ENCODE measurements at places on chromosomes 12 and 14. TPM values are rescaled to one million over a fixed set of nuclear protein-coding genes. Genes with fewer than 3 reads are reported as not detected.

The TAS2R8 gene
- total RNA-seq, result not detected

The LRRC10 gene
- not detected for total RNA-seq

The TOMM20L gene
- not detected for total RNA-seq

The IL31 gene
- total RNA-seq, result not detected

The CCDC184 gene
- total RNA-seq, result 0.41 TPM

The C14orf93 gene
- 6.6 TPM for total RNA-seq

The NRXN3 gene
- total RNA-seq, result 0.92 TPM

The IL26 gene
- total RNA-seq, result not detected

The OTOGL gene
- total RNA-seq, result 0.10 TPM

The SRP54 gene
- 58.7 TPM for total RNA-seq

The APAF1 gene
- total RNA-seq, result 23.3 TPM

The PLEK2 gene
- 13.8 TPM for total RNA-seq

The C12orf56 gene
- not detected for total RNA-seq

The RNU4-1 gene
- total RNA-seq, result under 0.01 TPM

The PMCH gene
- not detected for total RNA-seq

The ZC2HC1C gene
- total RNA-seq, result 0.93 TPM

The KIF26A gene
- 8.0 TPM for total RNA-seq

The TPH2 gene
- total RNA-seq, result not detected

The CERS5 gene
- 40.3 TPM for total RNA-seq

The NAV3 gene
- 40.1 TPM for total RNA-seq

The ASCL1 gene
- not detected for total RNA-seq

The IAPP gene
- total RNA-seq, result not detected

The RAB3IP gene
- 12.9 TPM for total RNA-seq

The RNASE1 gene
- 387 TPM for total RNA-seq

The FSCB gene
- total RNA-seq, result not detected

The LHX5 gene
- not detected for total RNA-seq

The PDE3A gene
- total RNA-seq, result 9.9 TPM

The KRT80 gene
- total RNA-seq, result 1.5 TPM

The RERGL gene
- total RNA-seq, result 1.1 TPM
